Natural killer cell treated with Interleukin-12 subunit alpha and Interleukin-12 subunit beta and Interleukin-15 and Interleukin-18, amount 100 ng/mL, for 72 hours (primary cell): ENCODE measurements at places on chromosomes 4 and X. TPM values are rescaled to one million over a fixed set of nuclear protein-coding genes. Genes with fewer than 3 reads are reported as not detected.

ALPK1 gene
- total RNA-seq: 33.3 TPM

GRCh38 chrX:67651437-67652142 lies 107.8 kb downstream of the AR start:
- DNase-seq: no peak

- DNase-seq: no peak
Measured at GRCh38 chr4:93776386-93777080, 52.0 kb upstream of the ATOH1 start.

- no peak for DNase-seq
Measured at GRCh38 chrX:153897899-153898298, 6.6 kb upstream of the AVPR2 start.

DNA sequence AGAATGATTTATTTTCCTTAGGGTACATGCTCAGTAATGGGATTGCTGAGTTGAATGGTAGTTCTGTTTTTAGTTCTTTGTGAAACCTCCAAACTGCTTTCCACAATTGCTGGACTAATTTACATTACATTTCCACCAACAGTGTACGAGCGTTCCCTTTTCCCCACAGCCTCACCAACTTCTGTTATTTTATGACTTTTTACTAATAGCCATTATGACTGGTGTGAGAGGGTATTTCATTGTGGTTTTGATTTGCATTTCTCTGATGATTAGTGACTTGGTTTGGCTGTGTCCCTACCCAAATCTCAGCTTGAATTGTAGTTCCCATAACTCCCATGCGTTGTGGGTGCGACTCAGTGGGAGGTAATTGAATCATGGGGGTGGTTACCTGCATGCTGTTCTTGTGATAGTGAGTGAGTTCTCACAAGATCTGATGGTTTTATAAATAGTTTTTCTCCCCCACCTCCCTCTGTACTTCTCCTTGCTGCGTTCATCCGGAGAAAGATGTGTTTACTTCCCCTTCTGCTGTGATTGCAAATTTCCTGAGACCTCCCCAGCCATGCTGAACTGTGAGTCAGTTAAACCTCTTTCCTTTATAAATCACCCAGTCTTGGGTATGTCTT lies 95.1 kb downstream of the GBA3 start:
- no peak for DNase-seq

- DNase-seq: no peak
Measured at GRCh38 chr4:56181140-56181953, 205.9 kb downstream of the AASDH start.
